ENCODE measurements at places on chromosomes 5 and 9. TPM values are rescaled to one million over a fixed set of nuclear protein-coding genes. Genes with fewer than 3 reads are reported as not detected.
A peak's percentile ranks its signal among the peaks of the same experiment; 100 is the strongest.

ITGA1 gene
- polyA plus RNA-seq: 80.3 TPM

PCA3 gene
- polyA plus RNA-seq: not detected

INSYN2B gene
- polyA plus RNA-seq: 0.08 TPM

GFI1B gene
- polyA plus RNA-seq: not detected

BRINP1 gene
- 0.64 TPM for polyA plus RNA-seq

TNFSF15 gene
- polyA plus RNA-seq: 0.88 TPM

RANBP6 gene
- polyA plus RNA-seq: 6.2 TPM

SLC46A2 gene
- 0.09 TPM for polyA plus RNA-seq

BTNL3 gene
- 0.03 TPM for polyA plus RNA-seq

SLC34A1 gene
- polyA plus RNA-seq: not detected

ABLIM3 gene
- polyA plus RNA-seq: 8.8 TPM

DNA sequence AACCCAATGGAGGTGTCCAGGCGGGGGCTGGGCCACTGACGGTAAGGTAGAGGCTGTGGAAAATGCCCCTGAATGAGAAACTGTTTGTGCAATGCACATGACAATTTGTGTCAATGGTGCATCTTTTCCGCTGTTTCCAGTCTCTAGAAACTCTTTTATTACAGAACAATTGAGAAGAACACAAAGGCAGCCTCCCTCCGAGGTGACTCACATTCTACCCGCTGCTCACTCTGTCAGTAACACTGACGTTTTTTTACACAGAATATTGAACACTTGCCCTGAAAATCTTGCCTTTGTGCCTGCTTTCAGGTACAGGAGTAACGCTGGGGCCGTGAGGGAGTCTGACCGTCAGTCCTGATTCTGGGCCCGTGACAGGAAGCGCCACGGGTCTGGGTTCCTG, 11.7 kb upstream of the TENT4A start:
- DNase-seq: no peak
- H3K4me1 ChIP-seq: peaks cover 19% of the 10 kb centered on the region
- H3K27me3 ChIP-seq: no peaks in the 10 kb centered on the region
- H3K4me3 ChIP-seq: no peak overlapping the region

GRCh38 chr5:127564002-127564769, 46.7 kb downstream of the PRRC1 start:
- no peaks in the 10 kb centered on the region for H3K4me1 ChIP-seq
- H3K36me3 ChIP-seq: no peaks in the 10 kb centered on the region
- H3K4me3 ChIP-seq: no peak overlapping the region

DNA sequence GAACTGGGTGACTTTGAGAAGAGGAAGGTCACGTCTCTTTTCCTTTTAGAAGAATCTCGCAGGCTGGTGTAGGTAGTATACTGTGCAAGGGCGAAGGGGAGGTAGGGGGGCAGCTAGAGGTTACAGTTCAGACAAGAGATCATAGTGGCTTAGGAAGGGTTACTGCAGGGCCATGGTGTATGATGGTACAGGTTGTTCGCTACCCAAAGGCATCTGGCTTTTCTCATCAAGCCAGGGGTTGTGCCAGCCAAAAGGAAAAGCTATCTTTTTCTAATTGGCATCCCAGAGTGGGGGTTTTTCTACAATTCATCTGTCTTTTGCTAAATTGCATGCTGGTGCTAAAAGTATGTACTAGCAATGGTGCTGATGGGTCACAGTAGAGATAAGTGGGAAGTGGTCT, 22.8 kb downstream of the MAMDC2 start:
- H3K27ac ChIP-seq: peak overlapping the region; percentile 49
- H3K27me3 ChIP-seq: no peaks in the 10 kb centered on the region
- no peak overlapping the region for H3K4me3 ChIP-seq
- H3K4me1 ChIP-seq: no peaks in the 10 kb centered on the region
- no peaks in the 10 kb centered on the region for H3K36me3 ChIP-seq
- no peak for DNase-seq

DNA sequence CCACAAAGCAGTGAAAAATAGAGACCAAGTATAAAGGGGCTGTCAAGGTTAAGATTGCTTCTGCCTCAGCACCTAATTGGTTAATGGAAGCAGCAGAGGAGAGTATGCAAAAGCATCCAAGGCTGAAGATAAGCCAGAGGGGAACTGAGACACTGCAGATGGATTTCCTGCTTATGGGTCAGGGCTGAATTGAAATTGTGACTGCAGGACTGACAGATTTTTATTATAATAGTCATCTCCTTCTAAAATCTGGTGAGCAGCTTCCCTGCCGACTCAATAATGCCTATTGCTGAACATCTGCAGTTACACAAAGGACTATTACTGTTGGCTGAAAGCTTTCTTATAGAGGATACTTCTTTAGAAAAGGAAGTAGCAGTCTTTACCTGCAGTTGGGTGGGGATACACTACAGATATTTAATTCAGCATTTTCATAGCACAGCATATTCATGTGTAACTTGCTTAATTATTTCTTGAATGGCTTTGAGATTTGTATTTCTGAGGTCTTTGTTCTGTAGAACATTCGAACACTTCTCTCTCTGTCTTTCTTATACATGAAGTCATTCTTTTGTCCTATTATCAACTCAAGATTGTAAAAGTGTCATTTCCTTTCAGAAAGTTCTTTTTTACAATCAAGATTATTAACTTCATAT, 363.0 kb upstream of the RIOK2 start:
- H3K4me3 ChIP-seq: no peak overlapping the region
- no peak for DNase-seq
- no peaks in the 10 kb centered on the region for H3K36me3 ChIP-seq
- H3K27me3 ChIP-seq: no peaks in the 10 kb centered on the region

- H3K27ac ChIP-seq: no peak overlapping the region
- no peaks in the 10 kb centered on the region for H3K36me3 ChIP-seq
- H3K4me1 ChIP-seq: no peaks in the 10 kb centered on the region
- H3K27me3 ChIP-seq: no peaks in the 10 kb centered on the region
- DNase-seq: no peak
- H3K4me3 ChIP-seq: no peak overlapping the region
These were observed 266.3 kb downstream of the SEC61B start for GRCh38 chr9:99488131-99489059.

- H3K27ac ChIP-seq: peak overlapping the region; percentile 31
- peaks cover 31% of the 10 kb centered on the region for H3K4me1 ChIP-seq
- H3K4me3 ChIP-seq: no peak overlapping the region
- H3K36me3 ChIP-seq: peaks cover 14% of the 10 kb centered on the region
- DNase-seq: no peak
- no peaks in the 10 kb centered on the region for H3K27me3 ChIP-seq
These were observed 17.2 kb downstream of the KDM3B start for GRCh38 chr5:138369706-138370105.

GRCh38 chr5:109682383-109682782, 7.3 kb upstream of the MAN2A1 start:
- H3K36me3 ChIP-seq: no peaks in the 10 kb centered on the region
- H3K4me3 ChIP-seq: no peak overlapping the region
- H3K4me1 ChIP-seq: no peaks in the 10 kb centered on the region

- peak; percentile 58 for DNase-seq
- H3K27me3 ChIP-seq: no peaks in the 10 kb centered on the region
- no peaks in the 10 kb centered on the region for H3K36me3 ChIP-seq
- H3K4me1 ChIP-seq: peaks cover 11% of the 10 kb centered on the region
- no peak overlapping the region for H3K4me3 ChIP-seq
- H3K27ac ChIP-seq: peak overlapping the region; percentile 67
These were observed 80.0 kb upstream of the ITGA2 start for GRCh38 chr5:52909192-52909591.

GRCh38 chr9:8394341-8394740, 594.8 kb upstream of the DMAC1 start:
- no peak overlapping the region for H3K27ac ChIP-seq
- H3K36me3 ChIP-seq: no peaks in the 10 kb centered on the region
- no peak overlapping the region for H3K4me3 ChIP-seq
- H3K27me3 ChIP-seq: no peaks in the 10 kb centered on the region
- DNase-seq: no peak

- H3K27me3 ChIP-seq: no peaks in the 10 kb centered on the region
- H3K27ac ChIP-seq: no peak overlapping the region
- no peaks in the 10 kb centered on the region for H3K36me3 ChIP-seq
- no peak overlapping the region for H3K4me3 ChIP-seq
- no peaks in the 10 kb centered on the region for H3K4me1 ChIP-seq
These were observed 1974.8 kb downstream of the EFNA5 start for GRCh38 chr5:105695941-105696340.

DNA sequence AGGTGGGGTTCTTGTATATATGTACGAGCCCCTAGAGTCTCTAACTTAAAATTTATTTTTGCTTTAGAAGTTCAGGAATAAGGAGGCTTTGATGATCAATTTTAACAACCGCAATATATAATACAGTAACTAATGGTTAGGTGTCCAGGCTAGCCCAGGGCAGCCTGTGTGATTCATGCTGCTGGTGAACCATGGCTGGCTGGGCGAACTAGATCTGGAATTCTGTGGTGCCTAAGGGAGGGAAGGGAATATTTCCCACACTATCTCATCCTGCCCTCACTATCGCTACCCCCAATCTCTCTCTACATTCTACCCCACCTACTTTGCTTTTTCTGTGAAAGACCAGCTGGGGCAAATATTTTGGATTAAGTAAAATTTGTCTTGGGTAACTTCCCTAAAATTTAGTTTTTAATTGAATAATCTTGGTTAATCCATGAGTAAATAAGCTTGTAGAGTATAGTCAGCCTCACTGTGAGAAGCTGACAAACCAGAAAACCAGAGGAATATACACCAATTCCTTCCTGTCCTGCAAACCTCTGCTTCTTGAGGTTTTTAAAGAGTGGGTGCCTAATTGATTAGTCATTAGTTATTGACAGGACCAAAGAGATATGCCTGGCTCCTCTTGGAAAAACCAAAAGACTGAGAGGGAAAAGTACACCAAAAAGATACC, 115.1 kb upstream of the CCDC152 start:
- H3K36me3 ChIP-seq: no peaks in the 10 kb centered on the region
- no peaks in the 10 kb centered on the region for H3K27me3 ChIP-seq
- H3K4me1 ChIP-seq: no peaks in the 10 kb centered on the region

GRCh38 chr5:21685522-21685921, 1167.6 kb downstream of the CDH12 start:
- H3K4me1 ChIP-seq: peaks cover 17% of the 10 kb centered on the region
- H3K27ac ChIP-seq: no peak overlapping the region
- H3K27me3 ChIP-seq: no peaks in the 10 kb centered on the region
- DNase-seq: no peak
- H3K36me3 ChIP-seq: no peaks in the 10 kb centered on the region
- H3K4me3 ChIP-seq: no peak overlapping the region

GRCh38 chr5:66570201-66570600, 26.0 kb upstream of the MAST4 start:
- H3K27ac ChIP-seq: no peak overlapping the region
- no peaks in the 10 kb centered on the region for H3K4me1 ChIP-seq
- peaks cover 10% of the 10 kb centered on the region for H3K27me3 ChIP-seq
- H3K4me3 ChIP-seq: no peak overlapping the region
- no peak for DNase-seq

DNA sequence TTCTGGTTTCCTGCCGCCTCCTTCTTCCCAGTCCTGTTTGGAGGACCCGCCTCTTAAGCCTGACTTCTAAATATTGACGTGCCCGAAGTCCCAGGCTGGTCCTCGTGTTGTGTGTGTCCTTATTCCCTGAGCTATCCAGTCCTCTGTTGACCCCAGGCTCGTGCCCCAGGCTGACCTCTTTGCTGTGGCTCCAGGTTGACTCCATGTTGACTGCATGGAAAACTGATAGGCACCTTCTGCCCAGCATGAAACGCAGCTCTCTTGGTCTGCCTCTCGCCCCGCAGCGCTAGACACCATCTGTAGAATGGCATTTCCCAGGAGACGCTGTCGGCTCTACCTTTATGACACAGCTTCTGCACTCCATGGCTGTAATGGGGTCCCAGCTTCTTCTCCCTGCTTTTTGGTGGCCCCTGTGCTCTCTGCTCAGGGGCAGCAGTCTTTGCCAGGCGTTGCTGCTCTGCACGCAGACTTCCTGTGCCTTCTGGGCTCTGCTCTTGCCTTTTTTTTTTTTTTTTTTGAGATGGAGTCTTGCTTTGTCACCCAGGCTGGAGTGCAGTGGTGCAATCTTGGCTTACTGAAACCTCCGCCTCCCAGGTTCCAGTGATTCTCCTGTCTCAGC, 28.4 kb downstream of the EHMT1 start:
- no peak overlapping the region for H3K4me3 ChIP-seq
- peak overlapping the region; percentile 19 for H3K27ac ChIP-seq
- DNase-seq: no peak
- peaks cover 27% of the 10 kb centered on the region for H3K4me1 ChIP-seq
- H3K36me3 ChIP-seq: no peaks in the 10 kb centered on the region

DNA sequence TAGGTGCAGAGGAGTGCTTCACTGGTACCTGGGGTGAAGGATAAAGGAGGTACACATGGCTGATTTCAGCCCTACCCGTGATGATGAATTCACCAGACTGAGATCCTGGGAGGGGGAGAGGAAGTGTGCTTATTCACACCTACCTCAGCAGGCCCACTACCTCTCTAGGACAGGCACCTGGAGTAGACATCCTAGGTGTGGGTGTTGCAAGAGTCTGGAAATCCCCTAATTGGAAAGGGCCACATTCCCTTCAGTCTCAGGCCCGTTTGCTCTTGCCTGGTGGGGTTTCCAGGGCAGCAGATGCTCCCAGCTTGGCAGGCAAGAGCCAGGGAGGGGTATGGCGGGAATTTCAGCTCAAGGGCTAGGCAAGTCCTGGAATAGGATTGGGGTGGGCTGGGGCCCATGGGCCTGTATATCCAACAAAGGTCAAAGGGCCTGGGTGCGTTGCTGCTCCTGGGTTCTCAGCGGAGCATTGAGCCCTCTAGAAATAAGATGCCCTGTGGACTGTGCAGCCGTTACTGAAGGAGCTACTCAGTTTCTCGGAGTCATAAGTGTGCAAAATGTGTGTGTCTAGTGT, 5.8 kb upstream of the CCL21 start:
- no peak for DNase-seq
- H3K27ac ChIP-seq: no peak overlapping the region
- no peaks in the 10 kb centered on the region for H3K36me3 ChIP-seq
- H3K4me1 ChIP-seq: no peaks in the 10 kb centered on the region
- no peak overlapping the region for H3K4me3 ChIP-seq

DNA sequence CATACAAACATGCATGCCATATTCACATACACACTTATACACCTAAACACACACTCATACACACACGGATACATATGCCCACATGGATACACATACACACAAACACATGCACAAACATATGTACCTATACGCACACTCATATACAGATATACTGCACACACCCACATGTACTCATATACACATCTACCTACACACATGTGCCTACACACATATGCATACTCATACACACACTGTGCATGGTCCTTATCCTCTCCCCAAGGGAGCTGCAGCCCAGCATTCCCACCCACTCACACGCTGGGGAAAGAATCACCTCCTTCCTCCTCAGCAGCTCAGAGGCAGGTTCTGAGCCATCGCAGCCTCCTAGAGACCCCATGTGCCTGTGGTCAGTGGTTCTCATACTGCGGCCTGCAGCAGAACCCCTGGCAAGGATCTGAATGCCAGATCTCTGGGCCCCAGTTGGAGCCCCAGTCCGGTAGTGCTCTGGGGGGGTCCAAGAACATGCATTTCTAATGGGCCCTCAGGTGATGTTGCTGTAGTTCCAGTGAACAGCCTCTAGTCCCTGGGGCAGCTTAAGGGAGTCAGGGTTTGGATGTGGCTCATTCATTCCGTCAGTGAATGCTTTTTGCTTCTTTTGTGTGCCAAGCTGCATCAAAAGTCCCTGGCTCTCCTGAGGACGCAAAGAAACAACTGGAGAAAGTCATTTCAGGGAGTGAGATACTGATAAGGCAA, 39.0 kb downstream of the SEMA4D start:
- peaks cover 4% of the 10 kb centered on the region for H3K36me3 ChIP-seq
- H3K4me3 ChIP-seq: no peak overlapping the region
- H3K27me3 ChIP-seq: no peaks in the 10 kb centered on the region
